ENCODE measurements at places on chromosomes 1 and 21.

- no peak for DNase-seq
These were observed 1.7 kb downstream of the GPR137B start for GRCh38 chr1:236144033-236144432.

DNA sequence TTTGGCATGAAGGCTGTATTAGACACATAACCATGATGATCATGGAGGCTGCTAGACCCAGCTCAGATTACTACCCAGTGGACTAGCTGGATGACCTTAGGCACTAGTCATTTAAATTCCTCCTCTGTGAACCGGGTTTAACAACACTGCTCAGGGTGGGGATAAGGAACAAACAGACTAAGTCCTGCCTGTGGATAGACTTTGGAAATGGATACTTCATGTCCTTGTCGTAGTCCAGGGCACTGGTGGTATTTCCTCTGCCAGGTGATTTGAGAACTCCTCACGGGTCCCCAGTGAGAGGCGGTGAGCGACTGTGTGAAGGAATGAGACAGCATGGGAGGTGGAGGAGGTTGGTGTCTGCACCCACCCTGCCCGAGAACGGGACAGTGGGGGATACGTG, 72.9 kb upstream of the SELENON start:
- no peak for DNase-seq

DNA sequence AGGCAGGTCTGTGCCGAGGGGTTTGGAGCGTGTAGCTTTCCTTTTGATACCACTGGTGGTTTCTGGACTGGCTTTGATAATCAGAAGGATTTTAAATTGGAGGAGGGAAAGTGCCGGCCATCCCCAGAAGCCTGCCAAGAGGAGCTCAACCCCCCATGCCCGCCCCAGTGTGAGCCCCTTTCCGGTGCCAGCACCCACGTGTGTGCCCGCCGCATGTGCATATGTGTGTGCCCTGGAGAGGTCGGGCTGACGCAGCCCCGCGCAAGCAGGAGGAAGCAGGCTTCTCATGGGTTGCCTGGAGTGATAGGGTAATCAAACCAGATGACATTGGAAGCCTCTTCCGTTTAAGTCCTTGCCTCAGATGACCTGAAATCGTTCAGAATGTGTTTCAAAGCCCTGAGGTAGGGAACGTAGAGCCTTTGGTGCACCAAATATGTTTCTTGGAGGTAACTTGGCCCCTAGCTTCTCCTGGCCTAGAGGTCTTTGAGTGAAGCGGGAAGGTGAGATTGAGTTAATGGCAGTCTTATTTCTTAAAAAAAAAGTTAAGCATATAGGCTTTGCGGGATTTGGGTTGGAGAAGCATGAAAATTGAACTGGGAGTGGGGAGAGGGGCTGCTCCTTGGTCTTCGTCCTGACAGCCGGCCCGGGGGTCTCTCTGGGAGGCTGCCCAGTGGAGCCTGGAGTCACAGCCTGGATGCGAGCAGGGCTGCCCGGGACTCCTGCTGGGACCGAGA, 34.1 kb upstream of the ARHGEF16 start:
- DNase-seq = no peak

DNA sequence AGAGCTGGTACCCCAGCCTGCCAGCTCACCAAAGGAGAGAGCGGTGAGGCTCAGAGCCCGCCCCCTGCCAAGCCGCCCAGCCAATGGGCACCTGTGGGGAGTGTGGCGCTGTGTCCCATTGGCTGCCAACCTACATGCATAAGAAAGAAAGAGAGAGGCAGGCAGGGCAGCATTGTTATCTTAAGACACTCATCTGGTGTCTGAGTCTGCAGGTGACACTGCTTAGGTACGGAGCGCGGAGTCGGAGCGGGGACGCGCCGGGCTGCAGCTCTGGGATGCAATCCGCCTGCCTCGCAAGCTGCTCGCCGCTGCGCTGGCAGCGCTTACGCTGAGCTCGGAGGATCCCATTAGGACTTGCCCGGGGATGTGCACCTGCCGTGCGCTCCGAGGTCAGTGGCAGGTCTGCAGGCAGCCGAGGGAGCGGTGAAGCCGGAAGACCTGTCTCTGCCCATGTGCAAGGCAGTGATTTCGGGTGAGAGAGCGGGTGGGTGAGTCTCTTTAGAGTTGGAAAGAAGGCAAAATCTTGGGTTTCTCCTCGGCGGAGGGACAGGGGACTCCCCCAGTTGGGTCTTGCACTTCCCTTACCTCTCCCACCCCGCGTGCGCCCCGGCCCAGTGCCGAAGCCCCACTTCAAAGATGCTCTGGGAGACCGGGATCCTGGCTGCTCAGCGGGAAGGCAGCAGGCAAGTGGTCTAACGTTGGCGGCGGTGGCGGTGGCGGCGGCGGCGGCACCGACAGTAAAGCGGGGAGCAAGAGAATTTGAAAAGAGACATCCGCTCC, at the start of gene BRINP2:
TSS of gene BRINP2 (plus strand) at position 203 of the 780 bp plus-strand sequence. CDS start 58,919 bp downstream, outside the sequence.
- DNase-seq = peak; percentile 85

DNA sequence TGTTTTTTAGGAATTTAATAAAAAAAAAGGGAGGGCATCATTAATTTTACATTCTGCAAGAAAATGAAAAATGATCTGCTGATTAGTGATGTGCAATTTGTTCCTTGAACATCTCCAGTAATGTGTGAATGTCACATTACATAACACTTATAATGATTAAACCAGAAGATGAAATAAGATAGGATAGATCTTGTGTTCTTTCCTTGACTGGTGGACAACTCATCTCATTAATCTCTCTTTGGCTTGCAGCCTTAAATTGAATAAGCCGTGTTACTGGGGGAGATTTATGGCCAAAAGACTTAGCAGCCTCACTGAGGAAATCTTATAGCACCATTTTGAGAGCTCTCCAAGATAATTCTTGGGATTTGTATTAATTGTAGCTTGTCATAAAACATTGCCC, 217.2 kb downstream of the ST6GALNAC3 start:
- DNase-seq = peak; percentile 23

- DNase-seq = no peak
These were observed 351.6 kb downstream of the PTBP2 start for GRCh38 chr1:97073169-97073568.

- no peak for DNase-seq
These were observed 4.4 kb upstream of the MAPKAPK2 start for GRCh38 chr1:206680279-206680678.

GRCh38 chr21:42195378-42196031, 23.4 kb upstream of the ABCG1 start:
- DNase-seq = no peak

- DNase-seq = no peak
These were observed 6.7 kb downstream of the PFDN2 start for GRCh38 chr1:161111117-161111516.

GRCh38 chr1:247448107-247448791, 9.7 kb downstream of the OR2B11 start:
- DNase-seq = no peak

DNA sequence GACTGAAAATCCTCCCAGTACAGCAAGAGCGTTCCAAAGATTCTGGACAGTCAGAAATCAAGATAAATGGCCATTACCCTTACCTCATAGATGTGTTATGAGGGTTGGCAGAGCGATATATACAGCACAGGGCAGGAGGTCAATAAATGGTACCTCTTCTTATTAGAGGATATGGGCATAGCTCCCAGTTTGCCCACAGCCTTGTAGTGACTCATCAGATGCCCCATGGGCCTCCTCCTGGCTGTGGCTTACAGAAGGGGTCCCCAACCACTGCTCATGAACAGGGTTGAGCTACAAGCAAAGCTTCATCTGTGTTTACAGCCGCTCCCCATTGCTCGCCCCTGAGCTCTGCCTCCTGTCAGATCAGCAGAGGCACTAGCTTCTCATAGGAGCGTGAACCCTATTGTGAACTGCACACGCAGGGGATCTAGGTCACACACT, 7.3 kb upstream of the IFNGR2 start:
- no peak for DNase-seq

DNA sequence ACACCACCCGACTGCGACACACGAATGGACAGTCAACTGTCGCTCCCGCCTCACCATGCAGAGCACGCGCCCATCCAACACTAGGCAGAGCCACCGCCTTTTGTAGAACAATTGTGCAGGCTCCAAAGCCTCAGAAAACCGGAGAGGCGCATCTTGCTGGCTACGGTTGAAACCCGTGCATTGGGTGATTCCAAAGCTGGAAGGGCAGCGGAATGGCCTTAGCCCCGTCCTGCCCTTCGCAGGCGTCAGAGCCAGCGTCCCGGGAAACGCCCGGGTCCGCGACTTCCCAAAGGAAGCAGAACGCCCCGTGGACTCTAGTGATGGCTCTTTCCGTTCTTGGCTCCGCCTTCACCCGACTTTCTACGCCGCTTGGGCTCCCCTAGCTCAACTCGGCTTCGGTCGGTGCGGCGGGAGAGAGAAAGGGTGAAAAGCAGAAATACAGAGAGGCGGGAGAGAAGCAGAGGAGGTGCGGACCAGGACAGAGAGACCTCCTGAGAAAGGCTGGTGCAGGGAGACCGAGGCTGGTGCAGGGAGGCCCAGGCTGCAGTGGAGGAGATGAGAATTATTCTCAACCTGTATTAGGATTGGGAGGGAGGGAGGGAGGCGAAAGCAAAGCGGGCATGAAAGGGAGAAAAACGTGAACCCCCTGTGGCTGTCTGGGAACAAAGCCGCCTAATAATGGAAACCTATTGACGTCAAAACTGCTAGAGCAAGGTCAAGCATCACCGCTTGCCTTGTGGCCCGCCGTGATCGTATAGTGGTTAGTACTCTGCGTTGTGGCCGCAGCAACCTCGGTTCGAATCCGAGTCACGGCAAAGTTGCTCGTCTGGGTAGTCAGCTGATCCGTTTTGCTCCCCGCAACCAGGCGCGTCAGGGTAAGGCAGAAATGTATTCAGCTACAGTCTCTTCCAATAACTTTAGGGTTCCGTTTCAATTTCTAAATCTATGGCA, 99.5 kb downstream of the PRKAB2 start:
- DNase-seq = no peak

DNA sequence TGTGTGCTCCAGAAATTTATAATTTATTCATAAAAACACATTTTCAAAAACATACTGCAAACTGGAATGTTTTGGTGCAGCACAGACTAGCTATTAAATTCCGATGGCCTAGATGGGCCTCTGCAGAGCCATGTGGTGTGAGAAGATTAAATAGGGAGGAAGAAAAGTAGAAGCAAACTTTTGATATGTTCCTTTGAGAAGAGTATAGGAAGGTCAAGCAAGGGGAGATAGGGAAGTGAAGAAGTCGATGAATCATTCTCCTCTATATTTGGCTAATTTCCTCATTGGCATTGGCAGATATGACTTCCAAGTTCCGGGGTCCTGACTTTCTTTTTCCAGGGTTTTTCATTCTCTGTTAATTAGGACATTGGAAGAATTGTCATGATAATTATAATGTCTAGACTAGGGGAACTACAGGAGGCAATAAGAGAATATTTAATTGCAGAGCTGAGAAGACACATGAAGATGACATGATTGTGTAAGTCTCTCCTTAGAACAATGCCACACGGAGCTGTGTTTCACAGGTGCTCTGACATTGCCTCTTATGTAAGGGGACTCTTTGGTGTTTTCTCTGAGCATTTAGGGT, 19.3 kb upstream of the ZNF326 start:
- DNase-seq = no peak

DNA sequence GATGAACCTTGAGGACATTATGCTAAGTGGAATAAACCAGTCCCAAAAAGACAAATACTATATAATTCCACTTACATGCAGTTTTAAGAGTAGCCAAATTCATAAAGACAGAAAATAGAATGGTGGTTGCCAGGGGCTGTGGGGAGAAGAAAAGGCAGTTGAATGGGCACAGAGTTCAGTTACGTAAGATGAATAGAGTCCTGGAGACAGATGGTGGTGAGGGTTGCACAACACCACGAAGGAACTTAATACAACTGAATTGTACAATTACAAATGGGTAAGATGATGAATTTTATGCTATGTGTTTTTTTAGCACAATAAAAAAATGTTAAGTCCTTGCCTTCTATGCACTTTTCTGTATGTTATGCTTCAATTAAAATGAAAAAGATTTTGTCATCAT, 66.6 kb downstream of the CD34 start:
- DNase-seq = no peak

DNA sequence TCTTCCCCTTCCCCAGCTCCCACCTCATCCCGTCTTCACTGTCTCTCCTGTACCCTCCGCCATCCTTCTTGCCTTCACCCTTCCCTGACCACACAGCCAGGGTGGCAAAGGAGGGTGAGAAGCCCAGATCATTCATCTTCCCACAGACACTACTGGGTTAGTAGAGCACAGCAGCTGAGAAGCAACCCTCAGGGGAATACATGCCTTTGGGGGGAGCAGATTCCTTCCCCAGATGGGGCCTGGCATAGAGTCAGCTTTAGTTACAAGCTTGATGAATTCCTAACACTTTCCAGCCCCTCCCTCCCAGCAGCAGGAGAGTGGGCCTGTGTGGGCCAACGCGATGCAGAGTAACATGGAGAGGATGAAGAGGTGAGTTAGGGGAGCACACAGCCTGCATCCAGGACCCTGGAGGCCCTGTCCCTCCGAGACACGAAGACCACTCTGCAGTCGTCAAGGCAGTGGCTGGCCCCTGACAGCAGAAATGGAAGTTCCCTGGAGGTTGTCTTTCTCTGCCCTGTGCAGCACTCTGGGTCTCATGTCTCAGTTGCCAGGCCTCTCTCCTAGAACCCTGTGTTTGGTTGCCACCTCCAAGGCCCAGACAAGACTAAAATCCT, 8.8 kb upstream of the BTG2 start:
- no peak for DNase-seq

DNA sequence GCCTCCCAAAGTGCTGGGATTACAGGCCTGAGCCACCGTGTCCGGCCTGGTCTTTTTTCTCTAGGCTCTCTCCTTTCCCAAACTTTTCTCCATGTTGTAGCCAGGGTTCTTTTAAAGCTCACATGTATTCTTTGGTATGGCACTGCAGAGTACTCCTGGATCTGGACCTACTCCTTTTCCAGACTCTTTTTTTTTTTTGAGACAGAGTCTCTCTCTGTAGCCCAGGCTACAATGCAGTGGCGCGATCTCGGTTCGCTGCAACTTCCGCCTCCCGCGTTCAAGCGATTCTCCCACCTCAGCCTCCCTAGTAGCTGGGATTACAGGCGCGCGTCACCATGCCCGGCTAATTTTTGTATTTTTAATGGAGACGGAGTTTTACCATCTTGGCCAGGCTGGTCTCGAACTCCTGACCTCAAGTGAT, 602 bp upstream of the MED18 start:
- DNase-seq = no peak

GRCh38 chr1:7375781-7376660, 395.1 kb upstream of the VAMP3 start:
- no peak for DNase-seq

DNA sequence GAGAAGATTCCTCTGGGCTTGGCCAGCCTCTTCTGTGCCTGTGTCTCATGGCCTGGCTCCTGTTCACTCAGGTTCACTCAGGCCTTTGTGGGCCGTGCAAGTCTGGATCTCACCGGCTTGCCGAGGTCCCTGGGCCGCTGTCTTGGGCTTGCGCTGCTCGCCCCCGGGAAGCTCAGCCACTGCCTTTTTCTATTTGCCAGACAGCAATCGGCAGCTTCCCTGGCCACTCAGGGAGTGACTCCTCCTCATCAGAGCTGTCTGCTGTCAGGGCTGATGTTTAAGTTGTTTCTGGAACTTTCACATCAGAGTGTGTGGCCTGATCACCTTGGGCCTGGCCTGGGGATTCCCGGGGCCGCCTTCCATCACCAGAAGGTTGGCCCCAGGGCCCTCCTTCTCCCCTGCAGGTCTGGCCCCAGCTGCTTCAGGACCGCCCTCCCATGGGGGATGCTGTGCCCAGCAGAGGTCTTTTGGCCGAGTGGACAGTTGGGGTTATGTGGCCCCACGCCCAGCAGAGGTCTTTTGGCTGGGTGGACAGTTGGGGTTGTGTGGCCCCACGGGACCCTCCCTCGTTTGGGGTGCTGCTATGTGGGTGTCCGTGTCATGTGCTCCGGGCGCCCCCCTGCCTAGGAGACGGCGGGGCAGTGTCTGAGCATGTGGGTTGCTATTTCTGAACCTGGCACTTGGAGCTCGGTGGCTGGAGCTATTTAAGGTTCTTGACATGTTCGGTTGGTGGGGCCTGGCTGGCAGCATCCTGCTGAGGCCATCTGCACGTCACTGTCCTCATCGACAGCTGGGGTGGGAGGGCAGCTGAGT, 12.5 kb downstream of the SLX9 start:
- DNase-seq = no peak

Data from D721Med (cell line).